ENCODE measurements at places on chromosomes 3 and 15. TPM values are rescaled to one million over a fixed set of nuclear protein-coding genes. Genes with fewer than 3 reads are reported as not detected.

TRH gene
- total RNA-seq, result not detected

PCNP gene
- 87.7 TPM for total RNA-seq

SYNM gene
- total RNA-seq, result 7.3 TPM

XIRP1 gene
- 0.12 TPM for total RNA-seq

SLC27A2 gene
- total RNA-seq, result 0.39 TPM

SCG5 gene
- total RNA-seq, result 91.9 TPM

LMAN1L gene
- total RNA-seq, result not detected

- DNase-seq, result no peak
These were observed 68.0 kb downstream of the CNTN3 start for GRCh38 chr3:74546426-74546825.

DNA sequence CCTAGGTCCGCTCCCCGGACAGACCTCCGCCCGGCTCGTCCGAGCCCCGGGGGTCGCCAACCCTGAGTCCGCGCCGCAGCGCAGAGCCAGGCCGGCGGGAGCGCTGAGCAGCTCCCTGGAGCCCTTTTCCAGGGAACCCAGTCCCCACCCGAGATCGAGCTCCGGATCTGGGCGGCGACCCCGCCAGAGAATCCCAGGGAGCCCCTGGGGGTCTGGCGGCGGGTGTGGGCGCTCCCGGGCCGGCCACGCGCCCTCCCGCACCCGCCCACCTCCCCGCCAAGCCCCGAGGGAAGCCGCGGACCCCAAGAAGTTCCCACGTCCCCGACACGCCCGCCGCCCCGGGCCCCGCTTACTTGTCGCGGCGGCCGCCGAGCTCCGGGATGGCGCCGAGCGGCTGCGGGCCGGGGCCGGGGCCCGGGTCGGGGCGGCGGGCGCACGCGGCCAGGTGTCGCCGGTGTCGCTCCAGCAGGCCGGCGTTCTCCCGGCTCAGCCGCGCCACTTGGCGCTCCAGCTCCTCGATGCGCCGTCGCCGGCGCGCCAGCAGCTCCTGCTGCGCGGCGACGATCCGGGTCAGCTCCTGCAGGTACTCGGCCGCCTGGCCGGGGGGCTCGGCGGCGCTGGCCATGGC, 137.7 kb downstream of the NUP210 start:
- no peak for DNase-seq

DNA sequence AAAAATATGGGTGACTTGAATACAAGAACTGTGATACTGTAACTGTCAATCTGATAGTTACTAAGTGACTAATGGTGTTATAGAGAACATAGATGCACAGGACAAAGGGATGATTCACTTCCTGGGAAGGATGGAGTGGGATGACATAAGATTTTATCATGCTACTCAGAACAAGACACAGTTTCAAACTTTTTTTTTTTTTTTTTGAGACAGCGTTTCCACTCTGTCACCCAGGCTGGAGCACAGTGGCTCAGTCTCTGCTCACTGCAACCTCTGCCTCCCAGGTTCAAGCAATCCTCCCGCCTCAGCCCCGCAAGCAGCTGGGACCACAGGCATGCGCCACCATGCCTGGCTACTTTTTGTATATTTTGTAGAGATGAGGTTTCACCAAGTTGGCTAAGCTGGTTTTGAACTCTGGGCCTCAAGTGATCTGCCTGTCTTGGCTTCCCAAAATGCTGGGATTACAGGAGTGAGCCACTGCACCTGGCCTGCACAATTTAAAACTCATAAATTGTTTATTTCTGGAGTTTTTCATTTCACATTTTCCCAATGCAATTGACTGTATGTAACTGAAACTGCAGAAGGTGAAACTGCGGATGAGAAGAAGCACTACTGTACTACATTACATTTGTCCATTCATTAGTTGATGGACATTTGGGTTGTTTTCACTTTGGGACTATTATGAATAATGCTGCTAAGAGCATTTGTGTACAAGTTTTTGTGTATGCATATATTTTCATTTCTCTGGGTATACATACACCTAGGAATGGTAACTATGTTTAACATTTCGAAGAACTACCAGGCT, 40.6 kb downstream of the ADIPOQ start:
- peak; percentile 87 for DNase-seq

DNA sequence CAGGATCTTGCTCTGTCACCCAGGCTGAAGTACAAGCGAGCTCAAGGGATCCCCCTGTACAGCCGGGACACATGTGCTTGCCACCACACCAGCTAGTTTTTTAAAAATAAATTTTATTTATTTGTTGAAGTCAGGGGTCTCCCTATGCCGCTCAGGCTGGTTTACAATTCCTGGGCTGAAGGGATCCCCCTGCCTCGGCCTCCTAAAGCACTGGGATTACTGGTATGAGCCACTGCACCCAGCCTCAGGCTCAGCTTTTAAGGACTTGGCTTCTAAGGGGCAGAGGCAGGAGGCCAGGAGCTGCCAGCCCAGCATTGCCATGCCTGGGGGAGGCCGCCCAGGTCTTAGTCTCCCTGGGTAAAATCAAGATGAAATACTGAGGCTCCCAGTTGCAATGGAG, 37.3 kb downstream of the HCN4 start:
- no peak for DNase-seq

- DNase-seq, result no peak
These were observed 400 bp downstream of the RAB43 start for GRCh38 chr3:129121016-129121791.

DNA sequence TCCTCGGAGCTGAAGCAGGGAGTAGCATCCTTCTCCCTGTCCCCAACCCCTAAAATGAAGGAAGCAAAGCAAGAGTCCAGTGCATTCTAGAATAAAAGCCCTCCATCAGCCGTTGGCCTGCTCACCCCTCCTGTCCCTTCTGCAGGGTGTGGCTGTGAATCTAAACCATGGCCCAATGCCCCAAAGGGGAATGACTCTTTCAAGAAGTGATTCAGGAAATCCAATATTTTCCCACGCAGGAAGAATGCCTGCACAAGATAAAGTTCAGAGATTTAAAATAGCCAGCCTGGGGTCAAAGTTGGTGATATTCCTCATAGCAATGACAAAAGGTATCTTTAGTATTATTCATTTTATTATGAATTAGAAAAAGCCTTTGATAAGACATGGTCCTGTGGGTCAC, 38.5 kb downstream of the SLCO2A1 start:
- DNase-seq, result peak; percentile 82

DNA sequence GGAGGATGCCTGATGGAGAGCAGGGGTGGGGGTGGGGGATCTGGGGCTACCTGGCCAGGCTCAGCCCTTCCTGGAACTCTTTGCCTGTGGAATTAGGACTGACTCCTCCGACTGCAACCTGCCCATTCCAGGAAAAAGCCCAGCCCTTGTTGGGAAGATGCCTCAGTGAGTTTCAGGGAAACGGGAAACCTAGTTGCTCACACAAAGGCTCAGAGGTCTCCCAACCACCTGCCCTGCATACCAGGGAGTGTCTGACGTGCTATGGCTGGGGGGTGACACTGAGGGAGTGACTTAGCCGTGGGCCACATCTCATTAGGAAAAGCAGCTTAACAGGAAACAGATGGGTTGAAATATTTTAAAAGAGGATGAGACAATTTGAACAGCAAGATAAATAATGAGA, 27.9 kb downstream of the CYP8B1 start:
- DNase-seq, result peak; percentile 11

- DNase-seq, result peak; percentile 11
These were observed 227.8 kb downstream of the UBE2E2 start for GRCh38 chr3:23430781-23431398.

GRCh38 chr3:61173676-61174075, 77.6 kb downstream of the FHIT start:
- no peak for DNase-seq

DNA sequence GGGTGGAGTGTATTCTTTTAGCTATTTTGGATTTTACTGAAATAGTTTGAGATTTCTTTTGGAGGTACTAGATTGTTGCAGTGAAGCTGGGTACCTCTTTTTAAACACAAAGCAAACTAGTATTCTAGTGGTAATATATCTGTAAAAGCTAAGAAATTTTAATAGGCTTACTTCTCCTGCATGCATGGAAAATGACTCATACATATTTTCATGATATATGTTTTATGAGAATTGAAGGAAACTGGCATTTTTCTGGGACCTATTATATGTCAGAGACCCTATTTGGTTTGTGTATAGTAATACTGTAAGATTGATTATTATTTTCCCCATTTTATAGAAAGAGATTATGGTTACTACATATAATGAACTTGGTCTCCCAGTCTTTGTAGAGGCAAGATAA, 851.0 kb downstream of the DIPK2A start:
- DNase-seq, result no peak

- no peak for DNase-seq
These were observed 574 bp downstream of the CASR start for GRCh38 chr3:122183893-122184590.
